ENCODE measurements at places on chromosomes 16 and 17.
A peak's percentile ranks its signal among the peaks of the same experiment; 100 is the strongest.

DNA sequence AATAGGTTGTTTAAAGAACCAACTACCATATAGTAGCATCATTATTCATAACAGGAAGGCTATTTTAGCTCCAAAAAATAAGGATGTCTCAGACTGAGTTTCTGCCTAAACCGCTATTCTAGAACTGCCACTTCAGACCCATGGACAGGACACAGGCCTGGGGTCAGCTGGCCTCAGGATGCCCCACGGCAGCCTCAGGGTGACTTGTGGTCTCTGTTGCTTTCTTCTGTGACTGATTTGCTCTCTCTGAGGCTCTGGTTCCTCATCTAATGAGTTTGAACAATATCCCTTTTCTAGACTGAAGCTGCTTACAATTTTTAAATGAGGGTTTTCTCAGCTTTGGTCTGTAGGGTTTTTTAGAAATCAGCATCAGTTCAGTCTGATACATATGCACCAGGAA is 31.8 kb upstream of the IRF8 start:
- no peak for DNase-seq

GRCh38 chr17:40611840-40612474 is 35.7 kb downstream of the SMARCE1 start:
- no peak for DNase-seq

DNA sequence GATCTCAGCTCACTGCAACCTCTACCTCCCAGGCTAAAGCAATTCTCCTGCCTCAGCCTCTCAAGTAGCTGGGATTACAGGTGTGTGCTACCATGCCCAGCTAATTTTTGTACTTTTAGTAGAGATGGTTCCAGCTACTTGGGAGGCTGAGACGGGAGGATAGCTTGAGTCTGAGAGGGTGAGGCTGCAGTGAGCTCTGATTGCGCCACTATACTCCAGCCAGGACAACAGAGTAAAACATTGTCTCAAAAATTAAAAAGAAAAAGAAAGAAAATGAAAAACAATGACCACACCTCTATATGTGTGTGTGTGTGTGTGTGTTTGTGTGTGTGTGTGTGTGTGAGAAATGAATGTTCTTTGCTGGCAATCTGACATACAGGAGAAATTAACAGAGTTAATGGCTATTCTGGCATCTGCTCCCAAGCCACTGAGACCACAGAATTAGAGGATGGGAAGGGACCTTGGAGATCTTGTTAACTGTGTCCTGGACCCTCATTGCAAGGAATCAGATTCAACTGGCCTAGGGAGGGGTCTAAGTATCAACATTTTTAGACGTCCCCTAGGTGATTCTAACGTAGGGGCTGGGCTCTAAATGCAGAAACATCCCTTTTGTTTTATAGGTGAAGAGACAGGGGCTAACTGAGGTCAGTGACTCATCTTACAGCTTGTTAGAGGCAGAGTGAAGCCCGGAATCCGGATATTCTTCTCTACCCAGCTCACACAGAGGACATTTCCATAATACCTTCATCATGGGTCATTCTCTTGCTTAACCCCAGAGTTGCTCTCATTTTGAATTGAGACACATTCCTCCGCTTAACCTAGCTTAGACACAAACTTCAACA is 16.4 kb upstream of the MARCHF10 start:
- no peak for DNase-seq

- DNase-seq = no peak
Measured at GRCh38 chr16:16158741-16159374, 64.4 kb downstream of the ABCC6 start.

- no peak for DNase-seq
Measured at GRCh38 chr16:71296584-71297340, 7.6 kb upstream of the CMTR2 start.

- no peak for DNase-seq
Measured at GRCh38 chr17:60108712-60109111, 30.0 kb upstream of the HEATR6 start.

DNA sequence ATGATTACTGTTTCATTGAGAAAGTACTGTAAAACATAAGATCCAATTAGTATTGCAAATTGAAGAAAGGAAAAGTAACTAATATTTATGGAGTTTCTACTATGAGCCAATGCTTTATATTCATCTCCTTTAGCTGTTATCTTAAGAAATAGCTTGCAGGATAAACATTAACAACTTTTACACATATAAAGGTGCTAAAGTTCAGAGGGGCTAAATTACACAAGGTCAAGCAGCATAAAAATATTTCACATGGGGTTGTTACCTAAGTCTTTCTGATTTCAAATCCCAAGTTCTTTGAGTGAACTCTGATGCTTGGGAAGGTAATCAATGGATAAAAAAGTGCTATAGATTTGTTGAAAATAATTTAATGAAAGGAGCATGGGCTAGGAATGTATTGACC is 765.5 kb downstream of the CDH8 start:
- no peak for DNase-seq

- no peak for DNase-seq
Measured at GRCh38 chr16:51556694-51557340, 405.7 kb upstream of the SALL1 start.

GRCh38 chr16:66903544-66904427 is 14.9 kb downstream of the CDH16 start:
- no peak for DNase-seq

DNA sequence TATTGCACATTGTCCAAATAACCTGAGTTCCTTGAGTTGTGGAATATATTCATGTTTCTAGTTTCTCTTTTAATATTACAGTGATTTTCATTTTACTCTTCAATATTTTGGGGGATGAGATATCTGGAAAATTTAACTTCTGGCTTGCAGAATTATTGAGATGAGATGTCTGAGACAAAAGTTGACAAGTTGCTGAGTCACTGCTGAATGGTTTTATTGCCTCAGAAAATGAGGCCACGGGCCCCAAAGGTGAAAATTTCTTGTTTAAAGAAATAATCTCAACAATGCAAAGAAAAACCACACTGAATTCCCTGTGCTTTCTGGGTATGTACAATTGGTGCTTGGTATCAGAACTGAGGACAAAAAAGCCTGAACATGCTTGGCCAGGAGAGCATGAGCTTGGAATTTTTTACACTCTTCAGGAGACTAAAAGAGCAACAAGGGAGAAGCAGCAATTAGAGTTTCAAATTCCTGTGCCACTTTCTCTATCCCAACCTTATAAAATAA is 129.2 kb upstream of the TOM1L1 start:
- no peak for DNase-seq

- no peak for DNase-seq
Measured at GRCh38 chr17:61551255-61551742, 39.7 kb downstream of the NACA2 start.

- DNase-seq = no peak
Measured at GRCh38 chr17:79742951-79743476, 12.3 kb downstream of the ENPP7 start.

DNA sequence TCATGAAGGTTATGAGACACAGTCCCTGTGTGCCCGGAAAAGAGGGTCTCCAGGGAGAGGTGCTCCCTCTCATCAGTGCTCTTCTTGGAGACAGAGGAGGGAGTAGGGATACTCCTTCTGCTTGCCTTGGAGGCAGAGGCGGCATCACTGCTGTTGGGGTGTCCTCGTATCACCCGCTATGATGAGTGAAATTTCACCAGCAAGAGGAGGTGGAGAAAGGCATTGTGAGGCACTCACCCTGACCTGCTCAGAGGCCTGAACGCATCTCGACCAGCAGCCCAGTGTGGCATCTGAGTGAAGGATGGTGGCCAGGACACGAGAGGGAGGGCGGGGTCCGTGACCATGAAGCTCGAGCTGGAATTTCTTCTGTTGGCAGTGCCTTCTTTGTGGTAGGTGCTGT is 222.1 kb upstream of the CHMP6 start:
- DNase-seq = no peak

GRCh38 chr17:34533806-34534527 is 45.4 kb upstream of the TMEM132E start:
- DNase-seq = no peak

GRCh38 chr16:89621698-89622409 is 8.4 kb downstream of the DPEP1 start:
- DNase-seq = no peak

- no peak for DNase-seq
Measured at GRCh38 chr17:35892091-35893035, 12.2 kb upstream of the CCL5 start.

DNA sequence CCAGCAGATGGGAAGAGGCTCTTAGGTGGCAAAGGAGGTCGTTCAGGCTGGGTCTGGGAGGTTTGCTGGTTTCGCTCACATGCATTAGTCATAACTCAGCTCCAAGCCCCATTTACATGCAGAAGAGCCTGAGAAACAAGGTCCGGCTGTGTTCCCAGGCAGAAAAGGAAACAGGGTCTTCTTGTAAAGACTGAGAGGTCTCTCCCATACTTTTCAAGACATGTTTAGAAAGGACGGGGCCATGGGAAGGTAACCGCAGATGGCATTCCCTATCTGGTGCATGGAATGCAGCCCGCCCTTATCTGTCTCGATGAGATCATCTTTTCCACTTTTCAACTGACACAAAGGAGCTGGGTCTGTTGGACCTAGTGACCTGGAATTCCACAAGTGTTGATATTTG is 389.0 kb upstream of the CDH11 start:
- no peak for DNase-seq

- no peak for DNase-seq
Measured at GRCh38 chr16:87085441-87085840, 231.8 kb downstream of the C16orf95 start.

DNA sequence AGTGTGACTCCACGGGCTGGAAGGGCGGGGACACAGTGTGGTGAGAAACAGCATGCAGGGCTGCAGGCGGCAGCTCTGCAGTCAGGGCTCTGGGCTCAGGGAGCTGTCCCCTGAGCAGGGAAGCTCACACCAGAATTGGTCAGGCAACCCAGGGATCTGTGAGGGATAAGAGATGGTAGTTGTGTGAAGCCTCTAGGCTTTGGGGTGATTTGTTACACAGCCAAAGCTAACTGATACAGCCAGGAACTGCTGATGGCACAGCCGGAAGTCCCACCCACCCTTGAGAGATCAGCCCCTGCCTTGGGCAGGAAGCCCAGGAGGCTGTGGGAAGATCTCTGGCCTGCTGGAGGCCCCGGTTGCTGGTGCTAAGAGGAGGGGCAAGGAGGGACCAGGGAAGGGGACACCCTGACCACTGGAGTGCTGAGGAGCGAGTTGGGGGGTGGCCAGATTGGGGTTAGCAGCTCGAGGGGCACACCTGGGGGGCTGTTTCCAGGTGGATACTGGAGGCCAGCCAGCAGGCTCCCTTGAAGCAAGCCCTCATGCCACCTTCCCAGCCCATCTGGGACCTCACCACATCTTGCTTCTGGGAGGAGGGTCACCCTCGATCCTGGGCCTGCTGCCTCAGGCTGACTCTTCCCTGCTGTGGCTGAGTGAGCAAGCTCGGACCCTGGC is 25.2 kb downstream of the NPTX1 start:
- no peak for DNase-seq

DNA sequence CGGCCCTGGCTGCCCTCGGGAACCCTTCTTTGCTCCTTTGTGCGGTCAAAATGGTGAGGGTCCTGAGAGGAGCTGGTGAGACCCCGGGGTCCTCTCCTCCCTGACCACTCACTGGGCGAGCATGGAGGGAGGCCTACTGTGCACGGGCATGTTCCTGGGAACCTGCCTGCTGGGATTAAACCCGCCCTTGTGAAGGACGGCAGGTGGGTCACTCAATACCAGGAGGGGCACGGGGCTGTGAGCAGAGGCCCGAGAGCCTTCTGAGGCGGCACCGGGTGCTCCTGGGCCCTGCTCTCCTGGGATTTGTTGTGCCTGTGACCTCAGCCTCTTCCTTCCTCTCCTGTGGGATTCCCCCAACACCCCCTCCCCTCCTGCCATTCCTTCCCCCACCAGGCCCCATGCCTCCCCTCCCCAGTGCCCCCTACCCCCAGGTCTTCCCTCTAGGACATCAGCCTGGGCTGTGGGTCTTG is 19.7 kb downstream of the METRNL start:
- no peak for DNase-seq

GRCh38 chr16:11440657-11441012 is 95.4 kb downstream of the RMI2 start:
- no peak for DNase-seq

- peak; percentile 30 for DNase-seq
Measured at GRCh38 chr17:81285179-81285878, 9.8 kb downstream of the SLC38A10 start.

GRCh38 chr16:720447-720989 is 428 bp upstream of the ANTKMT start:
- no peak for DNase-seq

DNA sequence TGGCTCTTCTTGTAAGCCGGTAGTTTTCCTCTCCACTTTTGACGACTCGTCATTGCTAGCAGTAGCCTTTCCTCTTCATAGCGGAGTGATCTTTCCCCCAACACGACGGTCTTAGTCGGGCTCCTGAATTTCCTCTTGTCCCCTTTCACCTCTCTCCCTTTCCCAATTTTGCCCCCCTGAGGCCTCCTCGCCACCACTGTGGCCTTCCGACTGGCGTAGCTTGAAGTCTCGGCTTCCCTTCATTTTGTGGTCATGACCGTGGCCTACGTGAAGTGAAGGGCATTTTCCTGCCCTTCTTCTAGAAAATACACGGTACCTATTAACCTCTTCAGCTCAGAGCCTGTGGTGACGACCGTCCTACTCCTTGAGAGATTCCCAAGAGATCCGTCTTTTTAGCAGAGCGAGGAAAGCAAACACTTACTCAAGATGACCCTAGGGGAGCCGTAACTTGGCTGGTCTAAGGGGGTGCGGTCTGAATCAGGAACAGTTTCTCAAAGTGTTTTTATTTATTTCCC is 787 bp downstream of the PRKAR1A start:
- no peak for DNase-seq

- DNase-seq = no peak
Measured at GRCh38 chr16:75197522-75198134, 9.3 kb downstream of the CTRB2 start.

- DNase-seq = no peak
Measured at GRCh38 chr17:41103896-41104295, 1.3 kb upstream of the KRTAP4-9 start.

GRCh38 chr16:1349951-1350350 is 1.7 kb downstream of the TSR3 start:
- no peak for DNase-seq

- DNase-seq = no peak
Measured at GRCh38 chr16:2988590-2989099, 8.4 kb upstream of the PKMYT1 start.

- DNase-seq = no peak
Measured at GRCh38 chr16:89764711-89765201, 43.4 kb downstream of the ZNF276 start.

- DNase-seq = no peak
Measured at GRCh38 chr16:69049603-69050375, 55.7 kb upstream of the HAS3 start.

- no peak for DNase-seq
Measured at GRCh38 chr16:9139965-9140364, 48.5 kb downstream of the HAPSTR1 start.

DNA sequence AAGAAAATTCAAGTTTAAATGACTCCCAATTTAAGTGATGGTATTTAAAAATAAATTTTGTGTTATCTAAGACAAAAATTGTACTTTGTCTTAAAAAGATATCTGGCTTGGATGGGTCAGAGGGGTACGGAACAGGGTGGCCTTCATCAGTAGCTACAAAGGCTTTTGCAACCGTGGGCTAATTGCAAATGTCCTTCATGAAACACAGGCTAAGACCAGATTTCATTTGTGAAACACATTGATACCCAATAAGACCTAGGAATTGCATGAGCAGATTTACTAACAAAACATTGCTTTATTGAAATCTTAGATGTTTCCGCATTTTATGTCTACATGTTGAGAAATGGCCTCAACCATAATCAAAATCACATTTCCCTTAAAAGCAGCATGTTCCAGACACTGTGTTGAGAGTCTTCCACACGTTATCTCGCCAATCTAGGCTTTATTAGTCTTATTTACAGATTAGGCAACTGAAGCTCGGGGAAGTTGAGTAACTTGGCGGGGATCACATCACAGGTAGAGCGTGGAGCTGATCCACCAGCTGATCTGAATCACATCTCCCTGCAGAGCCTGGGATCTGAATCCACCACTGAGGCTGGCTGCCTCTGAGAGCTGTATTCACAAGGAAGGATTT is 21.8 kb downstream of the FBXO39 start:
- DNase-seq = no peak

Data from stimulated activated CD4-positive, alpha-beta T cell treated with anti-CD3 and anti-CD28 coated beads, TNF-alpha, amount 100 ng/mL, for 1 hour (primary cell).